ENCODE measurements at places on chromosomes 5 and 9.
A peak's percentile ranks its signal among the peaks of the same experiment; 100 is the strongest.

- no peak for DNase-seq
Observed at GRCh38 chr9:36193023-36193422, 2.3 kb downstream of the CLTA start.

DNA sequence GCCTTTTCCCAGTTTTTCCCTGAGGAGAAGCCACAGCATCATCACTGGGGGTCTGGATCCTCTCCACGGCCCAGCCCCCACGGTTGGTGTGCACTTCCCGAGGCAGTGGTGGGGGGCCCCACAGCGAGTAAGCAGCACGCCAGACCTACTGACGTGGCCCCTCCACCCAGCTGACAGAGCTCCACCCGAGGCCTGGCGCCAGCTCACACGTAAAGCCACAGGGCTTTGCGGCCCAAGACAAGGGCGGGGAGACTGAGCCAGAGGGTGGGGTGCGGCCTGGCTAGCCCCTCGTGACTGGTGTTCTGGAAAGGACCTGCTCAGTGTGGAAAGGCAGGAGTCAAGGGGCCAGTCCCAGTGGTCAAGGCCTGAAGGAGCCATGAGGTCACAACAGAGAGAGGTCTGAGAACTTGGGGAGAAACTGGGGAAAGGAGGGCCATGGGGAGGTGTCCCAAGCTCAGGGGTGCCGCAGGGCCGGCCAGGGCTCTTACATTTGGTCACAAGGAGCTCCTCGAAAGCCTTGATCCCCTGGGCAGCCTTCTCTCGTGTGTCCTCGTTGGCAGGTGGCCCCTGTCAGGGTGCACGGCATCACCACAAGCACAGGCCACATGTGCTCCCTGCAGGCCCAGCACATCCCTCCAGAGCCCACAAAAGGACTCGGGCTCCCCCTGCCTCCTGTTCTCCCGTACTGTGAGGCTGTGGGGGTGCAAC lies 5.5 kb downstream of the SNAPC4 start:
- DNase-seq = no peak

DNA sequence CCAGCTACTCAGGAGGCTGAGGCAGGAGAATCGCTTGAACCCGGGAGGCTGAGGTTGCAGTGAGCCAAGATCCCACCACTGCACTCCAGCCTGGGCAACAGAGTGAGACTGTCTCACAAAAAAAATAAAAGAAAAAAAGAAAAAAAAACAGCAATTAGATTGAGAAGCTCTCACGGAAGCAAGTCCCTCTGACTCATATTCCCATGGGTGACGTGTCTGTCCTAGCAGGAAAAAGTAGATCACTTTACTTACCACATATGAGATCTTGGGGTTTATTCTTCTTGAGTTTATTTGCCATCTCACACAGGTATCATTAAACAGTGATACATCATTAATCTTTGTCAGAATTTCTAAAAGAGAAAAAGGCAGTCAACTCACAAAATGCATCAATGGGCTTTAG lies 62.6 kb downstream of the SUSD1 start:
- DNase-seq = no peak

GRCh38 chr5:178287791-178288105 lies 55.1 kb upstream of the PHYKPL start:
- DNase-seq = peak; percentile 68

GRCh38 chr5:109038209-109038840 lies 290.6 kb downstream of the FER start:
- DNase-seq = no peak

DNA sequence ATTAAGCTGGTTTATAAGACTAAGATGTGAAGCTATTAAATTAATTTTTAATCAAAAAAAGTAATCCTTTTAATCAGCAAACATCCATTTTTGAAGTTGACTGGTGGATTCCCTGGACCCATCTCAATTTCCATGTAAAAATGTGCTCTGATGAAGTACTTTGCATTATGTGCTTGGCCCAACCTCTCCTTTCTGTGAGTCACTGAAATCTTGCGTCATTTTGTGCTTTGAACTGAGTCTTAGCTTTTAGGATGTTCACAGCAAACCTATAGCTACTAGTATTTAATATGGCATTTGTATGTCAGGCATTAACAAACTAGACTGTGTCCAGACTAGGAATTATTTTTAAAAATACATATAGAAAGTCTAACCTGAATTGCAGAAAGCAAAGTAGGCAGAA lies 55.0 kb upstream of the CDH12 start:
- DNase-seq = no peak

GRCh38 chr5:177446200-177447065 lies at the start of gene PRR7:
Gene PRR7 (plus strand): TSS chr5:177446814. CDS start chr5:177455068, 8,254 bp downstream.
- peak; percentile 55 for DNase-seq

DNA sequence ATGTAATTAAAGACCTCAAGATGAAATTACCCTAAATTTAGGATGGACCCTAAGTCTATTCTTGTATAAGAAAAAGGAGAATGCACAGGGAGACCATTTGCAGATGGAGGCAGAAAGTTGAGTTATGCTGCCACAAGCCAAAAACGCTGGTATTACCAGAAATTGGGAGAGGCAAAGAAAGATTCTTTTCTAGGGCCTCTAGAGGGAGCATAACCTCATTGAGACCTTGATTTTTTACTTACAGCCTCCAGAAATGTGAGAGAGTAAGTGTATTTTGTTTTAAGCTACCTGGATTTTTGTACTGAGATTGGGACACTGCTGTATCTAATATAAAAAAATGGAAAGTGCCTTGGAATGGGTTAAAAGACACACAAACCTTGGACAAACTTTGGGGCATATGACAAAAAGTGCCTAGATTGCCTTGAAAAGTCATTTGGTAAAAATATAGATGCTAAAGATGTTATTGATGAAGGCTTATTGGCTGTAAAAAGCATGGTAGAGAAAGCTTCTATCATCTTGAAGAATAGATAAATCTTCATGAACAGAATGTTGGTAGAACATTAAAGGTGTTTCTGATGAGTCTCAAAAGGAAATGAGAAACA lies 174.7 kb upstream of the PRDM9 start:
- DNase-seq = peak; percentile 11

- no peak for DNase-seq
Observed at GRCh38 chr9:68907910-68908309, 106.0 kb downstream of the PRKACG start.

Data from cerebellar cortex (tissue), 1 donor.